ENCODE measurements at places on chromosomes 5 and 9.

DNA sequence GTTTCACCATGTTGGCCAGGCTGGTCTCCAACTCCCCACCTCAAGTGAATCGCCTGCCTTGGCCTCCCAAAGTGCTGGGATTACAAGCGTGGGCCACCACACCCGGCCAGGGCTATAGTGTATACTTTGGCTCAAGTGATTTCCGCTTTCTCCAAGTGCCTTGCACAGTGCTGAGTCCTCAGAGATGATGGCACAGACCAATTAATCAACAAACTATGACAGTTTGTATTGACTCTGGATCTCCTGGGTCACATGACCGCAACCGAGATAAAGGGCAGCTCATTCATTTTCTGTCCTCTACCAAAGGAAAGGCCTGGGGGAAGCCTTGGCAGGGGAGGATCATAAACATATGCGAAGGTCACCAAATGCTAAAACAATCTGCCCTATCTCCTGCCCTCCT, 11.4 kb upstream of the LARP1 start:
- DNase-seq = no peak

DNA sequence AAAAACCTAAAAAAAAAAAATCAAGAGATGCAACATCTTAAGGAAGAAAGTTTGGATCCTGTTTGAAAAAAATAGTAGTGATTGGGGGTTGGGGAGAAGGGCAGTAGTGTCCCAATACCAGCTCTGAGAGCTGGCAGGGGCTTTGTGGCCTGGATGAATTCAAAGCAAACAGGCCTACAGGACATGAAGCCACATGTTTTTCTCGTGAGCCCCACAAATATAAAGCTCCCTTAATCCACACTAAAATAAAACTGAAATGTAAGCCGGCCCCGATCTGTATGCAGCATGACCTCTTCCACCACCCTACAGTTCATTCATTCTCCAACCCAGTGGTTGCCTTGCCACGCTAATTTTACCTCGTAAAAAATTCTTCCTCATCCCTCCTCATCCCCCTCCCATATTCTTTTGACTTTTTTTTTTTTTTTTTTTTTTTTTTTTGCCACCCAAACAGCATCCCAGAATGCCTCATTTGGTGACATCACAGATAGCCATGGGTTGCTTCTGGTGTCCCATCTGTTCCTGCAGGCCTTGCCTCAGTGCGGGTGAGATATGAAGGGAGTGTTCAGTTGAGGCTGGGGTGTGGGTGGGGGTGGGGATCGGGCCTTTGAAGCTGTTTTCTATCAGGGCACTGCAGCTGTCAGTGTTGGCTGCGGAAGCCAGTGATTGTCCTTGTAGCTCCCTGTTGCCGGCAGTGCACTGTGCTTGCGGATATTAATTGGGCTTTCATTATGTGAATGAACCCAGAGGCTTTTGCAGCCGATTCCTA, 81.6 kb upstream of the NFIB start:
- DNase-seq = no peak

- DNase-seq = no peak
Measured at GRCh38 chr9:121886759-121887485, 206.2 kb downstream of the TTLL11 start.

DNA sequence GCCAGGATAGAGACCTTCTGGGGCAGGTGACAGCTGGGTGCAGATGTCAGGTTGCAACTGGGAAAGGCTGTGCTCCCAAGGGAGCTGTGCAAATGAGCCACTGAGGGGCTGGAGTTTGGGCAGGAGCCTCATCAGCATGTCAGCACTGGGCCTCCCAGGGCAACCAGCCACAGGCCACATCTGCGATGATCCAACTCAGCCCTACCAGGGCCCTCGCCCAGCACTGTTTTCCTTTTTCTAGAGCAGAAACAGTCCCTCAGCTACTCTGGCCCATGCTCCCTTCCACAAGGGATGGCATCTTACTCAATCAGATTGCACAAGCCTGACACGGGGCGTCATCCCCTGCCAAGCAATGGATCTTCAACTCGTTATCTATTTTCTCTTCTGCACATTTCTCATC, 24.8 kb downstream of the NIPAL4 start:
- DNase-seq = peak; percentile 87

DNA sequence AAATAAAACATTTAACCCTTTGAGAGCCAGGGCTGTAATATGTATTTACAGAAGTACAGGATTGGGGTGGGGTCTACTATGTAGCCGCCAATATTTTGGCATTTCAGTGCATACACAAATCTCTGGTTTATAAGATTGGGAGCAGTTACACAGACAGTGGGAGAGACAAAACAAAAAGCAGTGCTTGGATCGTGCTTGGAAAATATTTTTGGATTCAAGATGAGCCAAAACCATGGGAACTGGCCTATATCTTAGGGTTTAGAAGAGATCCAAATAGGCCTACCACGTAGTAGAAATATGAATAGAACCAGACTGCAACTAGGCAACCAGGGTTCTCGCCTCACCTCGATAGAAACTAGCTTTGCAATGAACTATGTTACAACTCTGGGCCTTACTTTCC, 169.6 kb downstream of the SLC12A2 start:
- no peak for DNase-seq

- no peak for DNase-seq
Measured at GRCh38 chr9:72315510-72316311, 49.3 kb downstream of the ZFAND5 start.

GRCh38 chr5:159469496-159470372, 139.4 kb upstream of the IL12B start:
- no peak for DNase-seq

GRCh38 chr9:34744295-34745221, 34.6 kb upstream of the CCL21 start:
- no peak for DNase-seq

GRCh38 chr5:57988813-57989212, 471.1 kb downstream of the PLK2 start:
- no peak for DNase-seq

DNA sequence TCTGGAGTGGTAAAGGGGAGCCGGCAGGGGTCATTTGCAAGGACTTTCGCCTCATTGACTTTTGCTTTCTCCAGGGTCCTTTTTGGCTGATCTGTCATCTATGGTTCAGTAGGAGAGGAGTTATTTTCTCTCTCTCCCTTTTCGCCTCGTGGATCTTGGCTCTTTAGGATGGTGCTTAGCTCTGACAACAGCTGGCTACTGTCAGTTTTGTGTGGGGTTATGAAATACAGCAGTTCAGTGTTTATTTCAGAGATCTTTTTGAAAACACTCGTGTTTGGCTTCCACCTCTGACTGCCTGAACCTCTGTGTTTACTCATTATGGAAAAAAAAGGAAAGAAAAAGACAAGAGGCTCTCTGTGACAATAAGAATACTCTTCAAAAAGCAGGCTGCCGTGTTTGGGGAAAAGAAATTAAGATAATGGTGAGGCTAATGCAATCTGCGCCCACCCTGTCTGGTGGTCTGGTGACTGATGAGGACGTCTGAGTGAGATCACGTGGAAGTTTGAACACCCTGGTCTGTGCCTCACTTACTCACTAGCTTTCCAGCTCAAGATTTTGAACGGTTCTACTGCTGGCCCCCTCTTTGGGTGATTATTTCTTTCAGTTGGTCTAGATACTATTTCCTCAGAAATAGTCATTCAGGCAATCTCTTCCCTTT, 567.7 kb downstream of the CAAP1 start:
- DNase-seq = no peak

- DNase-seq = no peak
Measured at GRCh38 chr5:66609615-66610014, 13.4 kb downstream of the MAST4 start.

DNA sequence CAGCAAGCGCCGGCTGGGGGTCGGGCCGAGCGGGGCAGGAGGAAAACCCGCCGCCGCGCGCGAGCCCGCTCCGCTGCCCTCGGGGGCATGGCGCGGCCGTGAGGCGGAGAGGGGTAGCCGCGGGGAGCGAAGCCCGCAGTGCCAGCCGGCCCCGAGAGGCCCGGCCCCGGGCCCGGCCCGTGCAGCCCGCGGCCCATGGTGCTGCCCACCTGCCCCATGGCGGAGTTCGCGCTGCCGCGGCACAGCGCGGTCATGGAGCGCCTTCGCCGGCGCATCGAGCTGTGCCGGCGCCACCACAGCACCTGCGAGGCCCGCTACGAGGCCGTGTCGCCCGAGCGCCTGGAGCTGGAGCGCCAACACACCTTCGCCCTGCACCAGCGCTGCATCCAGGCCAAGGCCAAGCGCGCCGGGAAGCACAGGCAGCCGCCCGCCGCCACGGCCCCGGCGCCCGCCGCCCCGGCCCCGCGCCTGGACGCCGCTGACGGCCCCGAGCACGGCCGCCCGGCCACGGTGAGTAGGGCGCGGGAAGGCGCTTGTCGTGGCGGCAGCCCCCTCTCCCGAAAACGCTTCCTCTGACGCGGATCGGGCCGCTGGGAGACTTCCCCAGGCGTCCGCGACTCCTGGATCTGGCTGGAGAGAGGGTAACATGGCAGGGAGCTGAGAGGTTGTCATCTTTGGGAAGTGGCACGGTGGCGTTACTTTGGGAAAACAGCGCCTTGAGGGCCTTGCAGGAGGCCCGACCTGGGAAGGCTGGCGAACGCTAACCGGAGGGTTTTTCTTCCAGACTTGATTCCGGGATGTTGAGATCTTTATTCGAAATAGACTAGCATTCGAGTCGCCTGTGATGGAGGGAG, 523 bp downstream of the MAML1 start:
- peak; percentile 45 for DNase-seq

DNA sequence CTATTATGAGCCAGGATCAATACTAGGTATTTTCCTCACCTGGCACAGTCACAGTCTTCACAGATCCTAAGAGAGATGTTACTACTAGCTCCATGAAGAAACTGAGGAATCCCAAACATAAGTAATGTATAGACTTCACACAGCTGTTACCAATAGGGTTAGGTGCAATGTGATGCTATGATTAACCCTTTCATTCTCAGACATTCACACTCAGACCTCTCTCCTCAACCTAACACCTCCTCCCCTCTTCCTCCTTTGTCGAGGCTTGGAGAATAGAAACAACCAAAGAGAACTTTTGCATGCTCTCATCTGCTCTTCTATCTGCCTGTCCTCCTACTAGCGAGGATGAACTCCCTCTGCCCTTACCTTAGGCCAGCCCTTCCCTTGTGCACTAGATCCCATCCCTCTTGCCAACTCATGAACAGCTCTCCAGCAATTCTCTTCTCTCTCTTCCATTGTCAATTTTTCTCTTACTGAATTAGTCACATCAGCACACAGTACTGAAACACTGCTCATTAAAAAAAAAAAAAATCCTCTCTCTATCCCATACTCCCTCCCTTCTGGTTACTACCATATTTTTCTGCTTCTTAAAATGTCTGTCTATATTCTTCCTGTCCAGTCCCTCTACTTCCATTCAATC, 47.7 kb downstream of the MAPKAP1 start:
- no peak for DNase-seq

GRCh38 chr5:170631466-170632195, 127.8 kb downstream of the KCNIP1 start:
- no peak for DNase-seq

GRCh38 chr9:2196757-2197156, 181.6 kb downstream of the SMARCA2 start:
- no peak for DNase-seq

GRCh38 chr5:67520161-67520908, 323.7 kb upstream of the CD180 start:
- DNase-seq = no peak

DNA sequence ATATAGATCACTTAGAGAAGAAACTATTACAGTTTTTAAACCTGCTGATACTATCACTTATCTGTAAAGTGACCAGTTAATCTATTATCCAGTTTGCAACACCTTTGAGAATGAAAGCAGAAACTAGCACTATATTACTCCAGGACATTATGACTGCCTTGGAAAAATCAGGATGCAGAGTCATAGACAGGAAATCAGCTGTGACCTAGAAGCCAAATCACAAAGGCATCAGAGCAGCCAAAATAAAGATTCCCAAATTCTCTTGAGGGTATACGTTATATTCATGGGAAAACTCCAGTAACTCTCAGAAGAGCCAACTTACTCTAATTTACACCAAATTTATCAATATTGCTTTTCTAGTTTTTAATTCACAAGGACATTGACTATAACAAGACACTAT, 49.9 kb downstream of the CDO1 start:
- no peak for DNase-seq

DNA sequence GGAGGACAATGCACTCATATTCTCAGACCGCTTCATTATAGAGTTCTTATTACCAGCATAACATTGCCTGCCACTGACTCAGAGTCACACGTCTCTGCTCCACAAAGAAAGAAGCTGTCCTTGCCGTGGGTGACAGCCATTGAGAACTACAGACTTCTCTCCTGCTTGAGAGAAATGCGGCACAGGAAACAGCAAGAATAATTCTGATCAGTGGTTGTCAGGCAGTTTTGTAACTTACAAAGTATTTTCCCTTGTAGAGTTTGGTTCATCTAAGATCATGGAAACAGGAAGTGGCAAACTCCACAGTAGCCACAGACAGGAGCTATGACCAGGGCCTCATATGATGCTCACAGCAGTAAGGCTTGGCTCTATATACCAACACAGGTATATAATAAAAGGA, 47.0 kb downstream of the KCNV2 start:
- DNase-seq = peak; percentile 66

GRCh38 chr9:18526685-18527084, 52.7 kb downstream of the ADAMTSL1 start:
- DNase-seq = no peak

DNA sequence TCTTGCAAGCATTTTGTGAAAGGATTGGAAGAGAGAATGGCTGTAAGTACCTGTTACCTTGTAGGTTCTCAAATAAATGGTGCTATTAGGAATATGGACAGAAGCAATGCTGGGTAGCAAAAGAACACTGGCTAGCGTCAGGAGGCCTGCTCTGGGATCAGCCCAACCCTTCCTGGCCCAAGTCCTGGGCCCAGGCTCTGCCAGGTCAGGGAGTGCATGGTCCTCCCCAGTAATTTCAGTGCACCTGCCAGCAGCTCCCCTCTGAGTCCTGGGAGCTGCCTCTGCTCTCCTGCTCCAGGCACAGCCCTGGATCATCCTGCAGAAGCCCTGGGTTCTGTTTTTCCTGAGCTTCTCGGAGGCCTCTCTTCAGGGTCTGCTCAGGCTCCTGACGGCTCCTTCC, 89.5 kb upstream of the ARAP3 start:
- no peak for DNase-seq

DNA sequence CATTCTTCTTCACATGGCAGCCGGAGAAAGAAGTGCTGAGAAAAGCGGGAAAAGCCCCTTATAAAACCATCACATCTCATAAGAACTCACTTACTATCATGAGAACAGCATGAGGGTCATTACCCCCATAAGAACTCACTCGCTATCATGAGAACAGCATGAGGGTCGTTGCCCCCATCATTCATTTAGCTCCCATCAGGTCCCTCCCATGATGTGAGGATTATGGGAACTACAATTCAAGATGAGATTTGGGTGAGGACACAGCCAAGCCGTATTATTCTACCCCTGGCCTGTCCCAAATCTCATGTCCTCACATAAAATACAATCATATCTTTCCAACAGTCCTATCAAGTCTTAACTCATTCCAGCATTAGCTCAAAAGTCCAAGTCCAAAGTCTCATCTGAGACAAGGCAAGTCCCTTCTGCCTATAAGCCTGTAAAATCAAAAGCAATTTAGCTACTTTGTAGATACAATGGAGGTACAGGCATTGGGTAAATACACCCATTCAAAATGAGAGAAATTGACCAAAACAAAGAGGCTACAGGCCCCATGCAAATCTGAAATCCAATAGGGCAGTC, 79.1 kb downstream of the MROH2B start:
- no peak for DNase-seq

- no peak for DNase-seq
Measured at GRCh38 chr5:163303718-163304117, 133.7 kb upstream of the CCNG1 start.

- no peak for DNase-seq
Measured at GRCh38 chr5:109558952-109559351, 130.8 kb upstream of the MAN2A1 start.
